ENCODE measurements at places on chromosomes 1 and 21.
A peak's percentile ranks its signal among the peaks of the same experiment; 100 is the strongest.

- no peak for DNase-seq
Observed at GRCh38 chr1:205709059-205709398, 28.7 kb upstream of the SLC45A3 start.

- no peak for DNase-seq
Observed at GRCh38 chr1:153565529-153566374, at the start of gene S100A2. S100A2 (minus strand) TSS chr1:153565844; CDS start chr1:153563877, 1,967 bp downstream.

- DNase-seq = no peak
Observed at GRCh38 chr1:1627261-1627828, 4.6 kb upstream of the MMP23B start.

- no peak for DNase-seq
Observed at GRCh38 chr1:209063767-209064659, 519.5 kb upstream of the CAMK1G start.

GRCh38 chr1:236066828-236067386, 2.0 kb upstream of the NID1 start:
- DNase-seq = no peak

DNA sequence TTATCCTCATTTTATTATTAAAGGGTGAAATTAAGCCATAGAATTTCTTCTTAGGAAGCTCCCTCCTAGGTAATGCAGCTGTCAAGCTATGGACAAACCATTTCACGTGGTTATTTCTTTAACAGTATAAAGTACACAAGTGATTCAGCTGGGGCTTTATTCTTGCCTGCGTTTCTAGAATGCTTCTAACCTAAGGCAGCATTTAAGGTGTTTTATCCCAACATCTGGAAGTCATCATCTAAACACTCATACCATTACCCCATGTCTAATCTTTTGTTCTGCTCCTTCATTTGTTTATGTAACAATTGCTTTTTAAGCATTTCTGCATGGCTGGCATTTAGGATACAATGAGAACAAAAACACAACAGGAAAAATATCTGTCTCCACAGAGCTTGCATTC, 829.2 kb upstream of the ADAMTS5 start:
- peak; percentile 12 for DNase-seq

DNA sequence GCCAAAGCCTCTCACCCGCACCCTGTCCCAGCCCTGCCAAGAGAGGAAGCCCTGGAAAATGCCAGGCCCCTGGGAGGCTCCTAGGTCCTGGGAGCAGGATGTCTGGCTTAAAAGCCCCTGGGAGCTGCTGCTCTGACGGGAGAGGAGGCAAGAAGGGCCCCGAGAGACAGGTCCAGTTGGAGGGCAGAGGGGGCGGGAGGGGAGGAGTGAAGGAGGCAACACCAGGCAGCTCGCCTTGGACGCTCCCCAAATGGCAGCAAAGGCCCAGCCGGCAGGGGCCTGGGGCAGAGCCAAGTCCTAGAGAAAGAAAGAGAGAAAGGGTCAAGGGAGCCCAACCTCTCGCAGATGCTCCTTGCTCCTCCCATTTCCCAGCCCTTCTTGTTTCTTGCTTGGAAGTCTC, 6.8 kb downstream of the ETV3L start:
- DNase-seq = no peak

DNA sequence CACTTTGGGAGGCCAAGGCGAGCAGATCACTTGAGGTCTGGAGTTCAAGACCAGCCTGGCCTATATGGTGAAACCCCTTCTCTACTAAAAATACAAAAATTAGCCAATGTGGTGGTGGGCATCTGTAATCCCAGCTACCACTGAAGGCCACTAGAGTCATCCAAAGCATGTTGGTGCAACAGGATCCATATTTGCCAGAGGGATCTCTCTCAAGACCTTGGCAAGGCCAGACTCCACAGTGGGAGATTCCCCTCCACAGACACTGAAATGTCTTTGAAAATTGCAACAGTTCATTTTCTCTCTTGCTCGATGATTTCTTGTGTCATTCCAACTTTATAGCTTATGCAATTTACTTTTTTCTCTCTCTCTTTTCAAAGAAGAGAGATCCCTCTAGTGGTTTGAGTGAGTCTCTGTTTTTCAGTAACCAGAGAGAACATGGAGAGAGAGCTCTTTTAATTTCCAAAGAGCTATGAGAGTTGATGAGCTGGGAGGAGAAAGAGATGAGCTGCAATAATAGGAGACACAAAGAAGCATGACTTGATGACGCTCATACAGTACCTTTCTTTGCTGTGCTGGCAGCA, 176.8 kb upstream of the USP25 start:
- no peak for DNase-seq

DNA sequence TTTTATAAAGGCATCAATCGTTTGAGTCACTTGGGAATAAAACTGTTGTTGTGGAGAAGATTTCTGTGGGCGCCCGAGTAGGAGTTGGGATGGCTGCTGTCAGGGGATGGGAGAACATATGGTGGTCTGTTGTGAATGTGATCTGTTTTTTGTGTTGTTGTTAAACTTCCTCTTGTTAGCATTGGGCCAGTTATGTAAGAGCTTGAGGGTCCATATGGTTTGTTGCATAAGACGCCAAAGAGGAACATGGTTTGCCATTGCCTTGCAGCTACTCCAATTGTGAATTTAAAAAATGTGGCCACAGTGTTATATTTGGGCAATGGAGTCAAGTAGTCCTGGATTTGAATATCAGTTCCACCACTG, 136.1 kb upstream of the JUN start:
- DNase-seq = no peak

- DNase-seq = no peak
Observed at GRCh38 chr1:182052355-182052754, 9.2 kb downstream of the ZNF648 start.

DNA sequence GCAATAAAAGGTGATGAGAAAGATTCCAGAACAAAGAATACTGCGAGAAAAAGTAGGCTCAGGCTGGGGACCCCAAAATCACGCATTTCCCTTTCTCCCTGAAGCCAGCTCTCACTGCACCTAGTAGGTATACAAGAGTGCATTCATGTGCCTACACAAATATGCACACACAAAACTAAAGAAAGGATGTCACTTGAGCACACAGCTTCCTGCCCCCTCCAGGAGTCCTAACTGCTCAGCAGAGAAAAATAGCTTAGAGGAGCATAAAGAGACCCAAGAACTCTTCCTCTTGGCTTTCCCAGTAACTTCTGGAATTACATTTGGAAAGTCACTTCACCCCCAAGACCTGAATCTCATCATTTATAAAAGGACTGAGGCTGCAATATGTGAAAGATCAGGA, 38.0 kb downstream of the JAK1 start:
- no peak for DNase-seq

DNA sequence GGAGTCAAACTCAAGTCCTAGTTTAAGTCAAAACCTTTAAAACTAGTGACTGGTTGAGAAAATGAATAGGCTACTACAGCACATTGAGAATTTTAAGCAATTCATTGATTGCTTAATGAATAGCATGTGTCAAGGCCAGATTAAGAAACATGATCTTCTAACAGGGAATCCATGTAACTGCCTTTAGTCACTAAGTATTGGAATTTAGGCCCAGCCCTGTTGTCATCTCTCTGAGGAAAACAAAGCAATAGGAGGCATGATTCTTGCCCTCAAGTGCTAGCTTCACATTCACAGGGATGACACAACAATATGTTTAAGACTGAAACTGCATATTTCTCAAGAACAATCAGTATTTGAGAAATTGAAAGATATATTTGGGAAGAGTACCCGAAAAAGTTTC, 70.0 kb upstream of the PTGS2 start:
- DNase-seq = no peak

- no peak for DNase-seq
Observed at GRCh38 chr1:232308616-232309015, 321.3 kb downstream of the SIPA1L2 start.

DNA sequence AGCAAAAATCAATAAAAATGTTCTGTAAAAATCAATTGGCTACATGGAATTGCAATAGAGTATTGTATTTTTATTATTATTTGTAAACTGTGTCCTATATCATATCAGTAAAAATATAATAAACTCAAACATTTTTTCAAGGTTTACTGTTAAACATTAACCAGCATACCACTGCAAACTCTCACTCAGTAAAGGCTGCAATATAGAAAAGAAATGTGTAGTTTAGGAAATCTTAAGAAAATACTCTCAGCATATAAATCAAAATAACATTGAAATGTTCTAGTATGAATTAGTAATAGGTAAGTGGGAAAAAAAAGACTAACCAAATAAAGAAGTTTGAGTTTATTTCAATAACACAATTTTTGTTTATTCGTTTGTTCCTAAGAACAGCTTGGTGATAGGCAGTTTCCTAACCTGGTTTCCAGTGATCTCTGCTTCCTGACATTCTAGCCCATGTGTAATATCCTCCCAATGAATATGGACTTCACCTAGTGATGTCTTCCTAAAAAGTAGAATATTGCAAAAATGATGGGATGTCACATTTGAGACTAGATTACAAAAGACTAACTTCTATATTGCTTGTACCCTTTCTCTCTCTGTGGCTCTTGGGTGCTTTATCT, 870.1 kb downstream of the BRINP3 start:
- no peak for DNase-seq

GRCh38 chr1:14894811-14895560, 258.6 kb upstream of the TMEM51 start:
- DNase-seq = no peak

GRCh38 chr1:203216274-203217138, 13.0 kb downstream of the CHIT1 start:
- DNase-seq = peak; percentile 74

DNA sequence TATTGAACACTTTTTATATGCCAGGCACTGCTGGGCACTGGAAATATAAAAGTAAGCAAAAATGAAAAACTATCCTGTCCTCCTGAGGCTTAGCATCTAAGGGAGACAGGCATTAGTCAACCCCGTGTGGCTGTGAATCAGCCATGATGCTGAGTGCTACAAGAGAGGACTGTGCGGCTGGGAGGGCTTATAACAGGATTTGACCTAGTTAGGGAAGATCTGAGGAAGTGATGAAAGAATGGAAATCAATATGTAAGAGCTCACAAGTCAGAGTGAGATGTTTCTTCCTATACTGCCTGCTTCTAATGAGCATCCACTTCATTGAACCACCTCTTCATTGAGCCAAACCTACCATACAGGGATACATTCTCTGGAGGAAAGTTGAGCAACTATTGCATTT, 15.1 kb downstream of the TRIM45 start:
- DNase-seq = no peak

- DNase-seq = no peak
Observed at GRCh38 chr1:53367503-53368313, 39.8 kb upstream of the LRP8 start.

GRCh38 chr1:4119516-4120220, 219.6 kb upstream of the C1orf174 start:
- no peak for DNase-seq

- DNase-seq = no peak
Observed at GRCh38 chr1:164562061-164562460, 3.1 kb downstream of the PBX1 start.

DNA sequence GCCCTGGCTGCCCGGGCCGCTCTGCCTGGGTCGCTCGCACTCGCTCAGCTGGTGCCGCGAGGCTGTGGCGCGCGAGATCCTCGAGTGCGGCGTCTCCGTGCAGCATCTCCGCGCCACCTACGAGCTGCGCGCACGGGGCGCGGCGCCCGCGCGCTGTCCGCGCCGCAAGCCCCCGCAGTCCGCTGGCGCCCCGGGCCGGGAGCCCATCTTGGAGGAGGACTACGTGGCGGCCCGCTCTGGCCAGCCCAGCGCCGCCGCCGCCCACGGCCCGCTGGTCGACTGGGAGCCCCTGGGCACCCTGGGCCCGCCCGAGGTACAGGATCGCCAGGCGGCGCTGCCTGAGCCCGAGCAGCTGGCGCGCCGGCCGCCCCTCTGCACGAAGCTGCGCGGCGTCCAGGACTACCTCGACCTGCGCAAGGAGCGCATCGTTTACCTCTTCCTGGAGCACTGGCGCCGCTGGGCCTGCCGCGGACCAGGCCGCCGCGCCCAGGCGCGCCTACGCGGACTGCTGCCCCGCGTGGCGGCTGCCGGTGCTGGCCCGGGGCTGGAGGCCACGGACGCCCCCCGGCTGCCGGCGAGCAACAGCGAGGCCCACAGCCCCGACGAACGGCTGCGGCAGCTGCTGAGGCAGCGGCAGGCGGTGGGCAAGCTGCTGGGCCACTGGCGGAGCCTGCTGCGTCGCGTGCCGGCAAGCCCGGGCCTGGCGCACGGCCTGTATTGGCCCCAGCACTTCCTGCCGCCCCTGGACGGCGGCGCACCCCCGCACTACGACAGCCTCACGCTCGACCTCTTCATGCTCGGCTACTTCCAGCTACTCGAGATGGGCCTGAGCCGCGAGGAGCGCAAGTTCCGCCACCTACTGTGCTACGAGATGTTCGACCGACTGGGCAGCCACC, 10.9 kb downstream of the TNFRSF25 start:
- DNase-seq = no peak

DNA sequence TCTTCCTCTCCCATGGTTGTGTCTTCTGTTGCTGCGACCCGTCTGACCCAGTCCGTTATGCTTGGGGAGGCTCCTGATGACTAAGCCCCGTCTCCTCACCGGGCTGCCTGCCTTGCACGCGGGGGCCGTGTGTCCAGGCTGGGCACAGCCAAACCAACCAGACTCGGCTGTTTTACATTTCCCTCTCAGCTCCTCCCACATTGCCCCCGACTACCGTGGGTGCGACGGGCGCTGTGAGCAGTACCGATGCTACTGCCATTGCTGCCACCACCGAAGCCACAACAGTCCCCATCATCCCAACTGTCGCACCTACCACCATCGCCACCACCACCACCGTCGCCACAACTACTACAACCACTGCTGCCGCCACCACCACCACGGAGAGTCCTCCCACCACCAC, 46.0 kb upstream of the CNTN2 start:
- no peak for DNase-seq

DNA sequence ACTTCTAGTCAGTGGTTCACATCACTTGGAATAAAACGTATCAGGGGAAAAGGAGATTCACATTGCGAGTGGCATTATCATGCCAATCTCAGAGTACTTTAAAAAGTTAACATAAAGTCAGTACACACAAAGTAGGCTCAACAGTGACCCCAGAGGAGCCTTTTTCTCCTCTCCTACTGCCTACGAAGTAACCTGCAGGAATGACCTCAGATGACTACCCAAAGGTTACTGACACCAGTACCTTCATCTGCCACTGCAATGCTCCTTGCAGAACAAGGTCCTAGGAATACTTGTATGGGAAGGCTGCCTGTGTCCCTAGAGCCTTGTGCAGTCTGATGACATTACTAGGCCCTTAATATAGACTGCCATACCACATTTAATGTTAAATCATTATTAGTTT, 389.8 kb upstream of the LYPLAL1 start:
- DNase-seq = no peak

DNA sequence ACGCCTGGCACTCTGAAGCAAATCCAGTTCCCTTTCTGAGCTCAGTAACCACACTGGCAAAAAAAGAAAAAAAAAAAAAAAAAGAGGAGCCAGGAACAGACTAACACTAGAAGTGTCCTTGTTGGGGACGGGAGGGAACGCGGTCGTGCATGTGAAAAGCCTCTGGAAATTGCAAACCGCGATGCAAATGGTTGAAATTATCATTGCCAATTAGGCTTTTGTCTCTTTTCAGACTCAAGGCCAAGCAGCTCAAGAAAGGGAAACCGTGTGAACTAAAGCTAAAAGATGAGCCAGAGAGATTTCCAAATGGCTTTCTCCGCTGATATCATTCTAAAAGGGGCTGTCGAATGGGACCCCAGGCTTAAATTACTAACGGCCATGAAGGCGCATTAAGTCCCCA, 13.5 kb downstream of the TRABD2B start:
- DNase-seq = no peak

GRCh38 chr1:31397360-31398095, 15.5 kb upstream of the SERINC2 start:
- DNase-seq = no peak
